ENCODE measurements at places on chromosomes 5 and 9.

DNA sequence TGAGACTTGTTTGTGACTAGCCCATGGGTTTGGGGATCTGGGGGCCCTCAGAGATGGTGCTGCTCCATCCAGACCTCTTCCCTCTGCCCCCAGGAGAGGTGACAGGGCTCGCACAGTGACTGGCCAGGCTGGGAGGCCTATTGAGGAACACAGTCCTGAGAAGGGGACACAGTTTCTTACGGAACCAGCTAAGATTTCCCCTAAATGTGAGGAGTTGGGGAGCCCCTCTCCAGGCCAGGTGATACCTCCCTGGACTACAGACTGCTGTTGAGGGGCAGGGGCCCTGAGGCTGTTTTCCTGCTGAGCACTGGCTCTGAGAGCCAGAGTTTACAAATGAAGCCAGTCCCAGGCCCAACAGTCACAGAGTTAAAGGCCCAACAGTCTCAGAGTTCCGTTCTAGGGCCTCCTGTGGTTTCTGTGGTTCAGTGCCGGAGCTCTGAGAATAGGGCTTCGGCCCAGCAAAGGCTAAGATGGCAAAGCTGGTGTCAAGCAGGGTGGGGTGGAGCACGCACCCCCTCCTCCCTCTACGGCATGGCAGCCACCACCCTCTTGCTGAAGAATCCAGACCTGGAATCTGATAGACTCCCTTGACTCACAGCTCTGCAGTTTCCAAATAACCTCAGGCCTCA, 1.1 kb upstream of the SEMA4D start:
- no peak for DNase-seq

DNA sequence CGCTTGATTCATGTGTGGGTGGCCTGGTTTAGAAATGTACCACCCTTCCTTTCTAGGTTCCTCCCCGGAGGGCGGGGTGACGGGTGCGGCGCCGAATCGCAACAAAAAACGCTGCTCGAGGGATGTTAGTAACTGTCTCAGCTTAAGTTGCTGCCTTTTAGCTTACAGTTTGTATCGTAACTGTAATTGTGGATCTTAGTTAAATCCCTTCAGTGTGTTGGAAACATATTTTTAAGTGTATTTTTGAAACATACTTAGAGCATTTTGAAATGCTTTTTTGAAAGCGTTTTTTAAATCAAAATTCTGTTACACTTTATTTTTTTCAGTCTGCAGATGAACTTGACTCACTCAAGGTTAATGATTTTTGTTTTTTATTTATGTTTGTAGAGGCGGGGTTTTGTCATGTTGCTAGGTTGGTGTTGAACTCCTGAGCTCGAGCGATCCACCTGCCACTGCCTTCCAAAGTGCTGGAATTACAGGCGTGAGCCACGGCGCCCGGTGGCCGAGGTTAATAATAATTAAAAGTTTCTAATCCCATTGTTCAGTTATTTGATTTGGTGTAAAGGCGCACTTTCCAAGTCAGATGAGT, 997 bp upstream of the CHD1 start:
- no peak for DNase-seq

GRCh38 chr5:84393969-84394368, 9.3 kb upstream of the EDIL3 start:
- no peak for DNase-seq

DNA sequence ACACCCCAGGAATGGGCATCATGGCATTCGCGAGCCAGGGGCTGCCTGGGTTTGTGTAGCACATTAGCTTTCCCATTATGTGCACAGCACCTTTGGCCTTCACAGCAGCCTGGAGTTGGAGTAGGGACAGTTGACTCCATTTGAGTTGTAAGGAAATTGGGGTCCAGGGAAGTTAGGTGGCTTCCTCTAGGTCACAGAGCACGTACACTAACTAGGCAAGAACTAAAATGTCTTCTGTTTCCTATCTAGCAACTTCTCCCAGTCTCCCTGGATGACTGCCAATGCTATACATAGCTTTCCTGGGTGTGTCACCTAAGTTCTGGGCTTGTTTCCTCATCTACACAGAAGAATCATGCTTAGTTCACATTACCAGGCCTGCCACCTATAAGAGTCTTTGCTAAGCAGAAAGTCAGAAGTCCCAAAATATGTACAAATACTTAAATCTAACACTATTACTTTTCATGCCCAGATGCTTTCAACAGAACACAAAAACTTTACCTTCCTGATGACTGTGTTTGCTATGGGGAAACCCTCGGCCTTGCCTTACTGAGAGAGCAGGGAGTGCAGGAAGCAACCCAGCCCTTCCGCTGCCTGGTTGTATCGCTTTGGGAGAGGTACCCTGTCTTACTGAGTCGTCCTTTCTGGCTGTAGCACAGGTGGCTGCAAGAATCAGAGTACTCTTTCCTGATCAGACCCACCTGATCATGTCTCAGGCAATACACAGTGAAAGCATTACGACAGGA, 12.0 kb downstream of the MACROH2A1 start:
- no peak for DNase-seq

DNA sequence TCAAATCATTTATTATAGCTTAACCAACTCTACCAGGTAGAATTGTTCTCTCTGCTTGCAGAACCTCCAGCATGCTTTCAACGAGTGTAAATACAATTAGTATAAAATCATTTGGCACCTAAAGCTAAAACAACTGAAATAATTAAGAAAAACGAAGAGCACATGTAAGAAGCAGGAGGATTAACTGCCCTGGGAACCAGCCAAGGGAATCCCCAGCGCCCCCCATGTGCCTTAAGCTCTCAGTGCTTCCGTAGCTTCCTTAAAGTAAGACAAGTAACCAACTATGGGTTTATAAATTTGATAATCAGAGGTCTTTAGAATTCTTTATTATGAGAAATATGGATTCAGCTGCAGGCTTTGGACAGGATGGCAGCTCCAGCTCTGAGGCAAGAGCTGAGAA, 402.4 kb downstream of the RAB3C start:
- DNase-seq = no peak

DNA sequence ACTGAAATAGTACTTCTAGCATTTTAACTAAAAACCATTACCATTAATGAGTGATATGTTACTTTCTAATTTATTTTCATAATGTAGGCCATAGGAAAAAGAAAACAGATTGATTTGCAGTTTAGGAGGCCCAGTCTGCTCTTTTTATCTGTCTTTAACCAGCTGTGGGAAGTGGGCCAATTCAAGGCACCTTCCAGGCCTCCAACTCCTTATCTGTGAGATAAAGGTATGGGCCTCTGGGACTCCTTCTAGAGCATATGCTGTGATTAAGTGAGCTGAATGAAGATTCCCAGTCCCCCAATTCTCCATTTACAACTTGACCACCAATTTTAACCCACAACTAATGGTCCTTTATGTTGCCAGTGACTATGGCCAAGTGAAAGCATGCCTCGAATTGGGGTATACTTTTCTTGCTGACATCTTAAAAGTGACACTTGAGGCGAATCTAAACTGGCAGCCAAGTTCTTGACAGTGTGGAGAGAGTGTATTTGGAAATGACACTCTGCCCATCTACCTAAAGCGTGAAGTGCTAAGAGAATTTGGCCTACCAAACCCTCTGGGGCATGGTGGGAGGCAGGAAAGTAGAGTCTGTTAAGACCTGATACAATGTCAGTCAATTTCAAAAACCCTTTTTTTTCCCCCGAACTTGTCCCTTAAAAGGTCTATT, 88.3 kb downstream of the PIK3R1 start:
- no peak for DNase-seq

DNA sequence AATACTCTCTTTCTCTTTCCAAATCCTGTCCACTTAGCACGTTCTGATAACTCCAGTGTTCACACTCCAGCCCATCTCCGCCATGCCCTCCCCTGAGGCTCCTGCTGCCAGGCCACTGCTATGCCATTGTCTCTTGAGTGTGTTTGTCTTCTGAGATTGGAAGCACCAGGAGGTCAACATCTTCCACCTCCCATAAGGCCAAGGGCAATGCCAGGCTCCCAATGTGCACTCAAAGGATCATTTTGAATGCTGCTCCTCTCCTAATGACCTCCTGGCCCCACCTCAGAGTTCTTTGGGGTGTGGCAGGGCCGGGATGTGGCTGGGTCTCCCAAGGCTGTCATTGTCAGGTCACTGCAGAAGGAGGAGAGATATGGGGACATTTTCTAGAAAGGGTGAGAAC, 19.5 kb downstream of the IGIP start:
- DNase-seq = no peak

DNA sequence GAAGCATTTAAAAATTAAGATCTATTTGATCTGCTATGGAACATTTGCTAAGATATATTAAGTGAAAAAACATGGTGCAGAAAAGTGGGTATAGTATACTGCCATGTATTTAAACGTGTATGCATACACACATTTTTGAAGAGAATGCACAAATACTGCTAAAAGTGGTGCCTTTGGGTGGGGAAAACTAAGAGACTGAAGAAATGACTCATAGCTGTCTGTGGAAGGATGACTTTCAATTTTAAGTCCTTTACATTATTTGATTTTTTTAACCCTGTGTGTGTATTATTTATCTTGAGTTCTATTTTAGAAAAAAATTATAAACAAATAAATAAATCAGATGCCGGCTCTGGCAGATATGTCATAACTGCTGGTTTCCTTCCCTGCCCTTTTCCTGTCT, 120.7 kb upstream of the SLIT3 start:
- no peak for DNase-seq

GRCh38 chr5:59790776-59791475, 102.6 kb downstream of the PDE4D start:
- DNase-seq = no peak

DNA sequence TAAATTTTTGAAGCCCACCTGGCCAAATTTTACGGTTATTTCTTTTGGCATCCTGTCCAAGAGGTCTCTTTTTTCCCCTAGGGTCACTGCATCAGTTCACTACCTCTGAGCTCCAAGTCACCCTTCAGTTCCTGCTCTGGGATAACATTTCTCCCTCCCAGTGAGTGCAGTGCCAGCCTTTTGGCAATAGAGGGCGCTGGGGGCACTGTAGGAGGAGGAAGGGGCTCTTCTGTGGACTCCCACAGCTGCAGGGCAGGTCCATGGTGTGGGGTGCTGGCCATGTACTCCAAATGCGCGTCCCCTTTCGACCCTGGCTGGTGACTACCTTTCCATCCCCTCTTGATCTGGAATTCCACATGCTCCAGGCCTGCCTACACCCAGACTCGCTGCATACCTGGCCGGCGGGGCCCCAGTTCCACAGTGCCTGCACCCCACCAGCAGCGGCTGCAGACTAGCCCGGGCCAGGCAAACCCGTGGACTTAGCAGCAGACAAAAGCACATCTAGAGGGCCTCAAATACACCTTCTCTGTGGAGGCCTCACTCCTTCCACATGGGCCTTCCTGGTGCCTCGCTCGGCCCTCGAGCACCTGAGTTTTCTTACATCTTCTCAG, 20.3 kb upstream of the NINJ1 start:
- DNase-seq = no peak

GRCh38 chr9:84024041-84024575, 43.5 kb downstream of the RMI1 start:
- DNase-seq = no peak

All from NCI-H1417 treated with DMSO at 0.1 percent for 48 hours (cell line).